Esophagus squamous epithelium (tissue), 5 donors: ENCODE measurements at places on chromosomes 2 and 18.

GRCh38 chr2:42601076-42601475, 32.6 kb downstream of the MTA3 start:
- DNase-seq, result no peak

DNA sequence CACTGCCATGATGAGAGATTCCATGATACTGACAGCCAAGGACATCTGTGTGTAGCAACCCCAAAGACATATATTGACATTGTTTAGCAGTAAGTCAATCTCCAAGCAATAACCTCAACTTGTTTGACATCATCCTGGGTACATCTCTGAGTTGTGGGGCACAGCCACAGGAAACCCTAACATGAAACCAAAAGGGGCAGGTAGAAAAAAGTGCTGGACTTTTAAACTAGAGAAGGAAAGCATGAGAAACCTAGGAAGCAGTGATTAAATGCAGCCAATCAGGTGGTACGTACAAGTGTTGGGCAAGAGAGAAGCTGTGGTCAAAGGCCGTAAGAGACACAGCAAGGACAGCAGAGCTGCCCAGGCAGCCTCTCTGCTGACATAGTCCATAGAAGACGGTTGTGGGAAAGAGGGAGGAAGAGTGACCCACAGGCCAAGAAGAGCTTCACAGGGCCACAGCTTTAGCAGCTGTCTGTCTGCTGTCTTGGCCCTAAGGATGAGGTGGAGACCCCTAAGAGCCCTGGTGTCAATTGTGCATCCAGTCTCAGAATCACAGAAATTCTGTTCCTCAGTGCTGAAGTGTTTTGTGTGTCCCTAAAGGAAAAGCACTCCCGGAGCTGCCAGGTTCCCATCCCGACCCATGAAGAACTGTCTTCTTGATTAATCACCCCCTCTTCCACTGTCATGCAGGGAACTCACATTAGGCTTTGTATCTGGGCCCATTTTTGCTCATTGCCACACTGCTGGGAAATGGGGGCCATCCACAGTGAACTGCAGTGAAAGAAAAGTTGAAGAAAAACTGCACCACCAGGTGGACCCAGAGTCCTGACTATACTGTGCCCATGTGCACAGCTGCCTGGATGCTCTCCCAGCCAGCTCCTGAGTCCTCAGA, 25.4 kb upstream of the CHN1 start:
- DNase-seq, result no peak

DNA sequence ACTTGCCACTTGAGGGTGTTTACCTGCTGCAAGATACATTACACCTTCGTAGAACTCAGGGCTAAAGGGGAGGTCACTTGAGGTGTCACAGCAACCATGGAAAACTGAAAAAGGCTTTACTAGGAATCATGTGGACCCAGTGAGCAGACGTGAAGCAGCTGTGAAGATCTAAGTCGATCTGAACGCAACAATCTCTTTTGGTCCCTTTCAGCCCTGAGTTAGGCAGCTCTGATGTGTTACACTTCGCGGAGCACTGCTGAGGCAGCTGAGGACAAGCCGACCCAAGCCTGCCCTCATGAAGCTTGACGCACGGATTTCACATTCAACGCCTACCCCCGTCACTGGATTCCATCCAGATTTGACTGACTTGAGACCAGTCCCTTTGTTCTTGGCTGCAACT, 75.8 kb upstream of the NPAS2 start:
- DNase-seq, result no peak

- DNase-seq, result no peak
These were observed 753.0 kb downstream of the CNTNAP5 start for GRCh38 chr2:124778076-124778475.

DNA sequence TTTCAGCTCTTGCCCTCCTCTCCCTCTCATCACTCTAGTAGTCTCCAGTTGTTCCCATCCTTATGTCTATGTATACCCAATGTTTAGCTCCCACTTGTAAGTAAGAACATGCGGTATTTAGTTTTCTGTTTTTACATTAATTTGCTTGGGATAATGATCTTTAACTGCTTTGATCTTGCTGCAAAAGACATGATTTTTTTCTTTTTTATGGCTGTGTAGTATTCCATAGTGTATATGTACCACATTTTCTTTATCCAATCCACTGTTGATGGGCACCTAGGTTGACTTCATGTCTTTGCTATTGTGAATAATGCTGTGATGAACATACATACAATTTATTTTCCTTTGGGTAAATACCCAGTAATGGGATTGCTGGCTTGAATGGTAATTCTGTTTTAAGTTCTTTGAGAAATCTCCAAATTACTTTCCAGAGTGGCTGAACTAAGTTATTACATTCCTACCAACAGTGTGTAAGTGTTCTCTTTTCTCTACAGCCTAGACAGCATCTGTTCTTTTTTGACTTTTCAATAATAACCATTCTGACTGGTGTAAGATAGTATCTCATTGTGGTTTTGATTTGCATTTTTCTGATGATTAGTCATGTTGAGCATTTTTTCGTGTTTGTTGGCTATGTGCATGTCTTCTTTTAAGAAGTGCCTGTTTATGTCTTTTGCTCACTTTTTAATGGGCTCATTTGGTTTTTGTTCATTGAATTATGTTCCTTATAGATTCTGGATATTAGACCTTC, 179.6 kb upstream of the SLC39A10 start:
- no peak for DNase-seq

DNA sequence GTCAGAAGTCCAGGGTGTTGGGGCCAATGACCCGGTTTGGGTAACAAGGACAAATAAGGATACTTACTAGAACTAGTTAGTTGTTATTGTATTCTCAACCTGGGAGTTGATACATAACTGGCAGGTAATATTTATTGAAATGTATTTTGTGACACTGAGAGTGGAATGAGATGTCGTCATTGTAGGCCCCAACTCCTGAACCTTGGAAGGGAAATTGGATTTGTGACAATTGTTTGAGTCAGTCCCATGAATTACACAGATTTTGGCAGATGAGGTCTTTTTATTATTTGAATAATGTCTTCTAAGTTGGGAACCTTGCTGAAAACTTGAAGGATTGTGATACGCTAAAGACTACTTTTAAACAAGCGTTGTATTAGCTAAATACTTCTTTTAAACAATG, 5.1 kb downstream of the TIMM21 start:
- no peak for DNase-seq

DNA sequence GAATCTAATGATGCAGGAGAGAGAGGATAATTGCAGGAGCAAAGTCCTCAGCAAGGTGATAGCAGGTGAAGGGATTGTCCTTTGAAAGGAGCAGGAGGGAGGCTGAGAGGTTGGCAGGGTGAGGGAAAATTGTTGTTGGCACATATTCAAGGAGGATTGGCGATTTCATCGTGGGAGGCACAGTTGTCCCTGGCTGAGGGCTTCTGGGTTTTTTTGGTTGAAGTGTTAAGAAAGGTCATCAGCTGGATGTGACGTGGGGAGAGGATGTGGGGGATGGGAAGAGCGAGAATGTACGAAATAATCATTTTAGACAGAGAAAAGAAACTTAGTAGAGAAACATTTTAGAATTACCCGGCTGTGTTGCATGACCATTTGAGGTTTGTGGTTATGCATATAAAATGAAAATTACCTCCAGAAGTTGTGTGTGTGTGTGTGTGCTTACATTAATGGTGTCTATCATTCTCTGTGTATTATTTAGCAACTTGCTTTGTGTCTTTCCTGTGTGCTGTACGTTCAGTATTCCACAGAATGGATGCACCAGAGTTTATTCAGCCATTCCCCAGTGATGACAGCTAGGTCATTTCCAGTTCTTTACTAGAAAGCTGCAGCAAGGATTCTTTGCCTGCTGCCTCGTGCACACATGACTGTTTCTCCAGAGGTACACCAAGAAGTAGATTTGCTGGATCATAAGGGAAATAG, 67.6 kb downstream of the SDC1 start:
- no peak for DNase-seq

DNA sequence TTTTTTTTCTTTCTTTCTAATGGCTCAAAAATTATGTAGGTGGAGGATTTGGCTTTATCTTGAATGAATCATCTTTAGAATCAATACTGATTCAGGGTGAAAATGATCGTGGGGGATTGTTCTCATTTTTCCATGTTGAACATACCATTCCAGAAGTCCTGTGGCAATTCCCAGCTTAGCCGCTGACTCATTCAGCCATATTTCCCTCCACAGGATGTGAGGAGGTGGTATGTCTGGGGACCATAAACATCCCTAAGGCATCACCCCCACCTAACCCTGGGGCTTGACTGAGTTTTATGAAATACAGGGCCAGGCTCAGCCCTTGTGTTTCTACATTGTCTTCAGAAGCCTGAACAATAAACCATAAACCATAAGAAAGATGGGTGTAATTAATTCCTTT, 92.7 kb upstream of the FN1 start:
- DNase-seq, result no peak

- DNase-seq, result no peak
These were observed 611 bp downstream of the NOL10 start for GRCh38 chr2:10688921-10689807.

DNA sequence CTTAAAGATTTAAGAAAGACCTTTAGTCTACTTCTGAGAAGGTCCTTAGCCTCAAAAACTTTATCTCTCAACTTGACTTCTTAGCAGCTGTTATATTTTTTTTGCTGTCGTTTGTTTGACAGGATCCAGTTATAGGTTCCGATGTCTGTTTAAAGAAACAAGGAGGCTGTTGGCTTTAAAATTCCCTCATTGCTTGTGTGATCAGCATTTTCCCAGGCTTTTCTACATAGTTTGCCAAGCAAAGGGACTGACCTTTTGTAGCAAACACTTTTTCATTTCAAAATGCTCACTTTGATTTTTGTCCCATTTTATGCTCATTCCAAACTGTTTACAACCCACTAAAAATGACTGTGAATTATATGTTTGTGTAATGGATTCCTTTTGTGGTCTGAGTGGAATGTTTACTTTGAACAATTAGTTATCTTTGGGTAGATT, 394.9 kb downstream of the ARHGAP15 start:
- no peak for DNase-seq

DNA sequence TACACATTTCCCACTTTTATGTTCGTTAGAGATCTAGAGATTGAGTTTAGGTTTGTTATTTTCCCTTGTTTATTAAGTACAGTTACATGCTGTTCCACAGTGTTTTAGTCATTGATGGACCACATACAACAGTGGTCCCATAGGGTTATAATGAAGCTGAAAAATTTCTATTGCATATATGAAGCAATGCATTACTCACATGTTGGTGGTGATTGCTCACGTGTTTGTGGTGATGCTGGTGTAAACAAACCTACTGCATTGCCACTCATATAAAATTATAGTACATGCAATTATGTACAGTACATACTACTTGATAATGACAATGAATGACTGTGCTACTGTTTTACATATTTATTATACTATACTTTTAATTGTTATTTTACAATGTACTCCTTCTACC, 51.0 kb upstream of the NXPH2 start:
- DNase-seq, result no peak

GRCh38 chr2:128217671-128218070, 101.0 kb downstream of the HS6ST1 start:
- no peak for DNase-seq

DNA sequence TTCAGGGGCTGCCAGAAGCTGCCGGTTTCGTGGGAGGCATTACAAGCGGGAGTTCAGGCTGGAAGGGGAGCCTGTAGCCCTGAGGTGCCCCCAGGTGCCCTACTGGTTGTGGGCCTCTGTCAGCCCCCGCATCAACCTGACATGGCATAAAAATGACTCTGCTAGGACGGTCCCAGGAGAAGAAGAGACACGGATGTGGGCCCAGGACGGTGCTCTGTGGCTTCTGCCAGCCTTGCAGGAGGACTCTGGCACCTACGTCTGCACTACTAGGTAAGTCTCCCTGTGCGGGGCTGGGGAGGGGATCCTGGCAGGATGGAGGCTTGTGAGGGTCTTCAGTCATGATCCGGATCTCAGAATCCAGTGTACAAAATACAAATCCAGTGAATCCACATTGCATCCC, 17.8 kb downstream of the IL1R2 start:
- no peak for DNase-seq

DNA sequence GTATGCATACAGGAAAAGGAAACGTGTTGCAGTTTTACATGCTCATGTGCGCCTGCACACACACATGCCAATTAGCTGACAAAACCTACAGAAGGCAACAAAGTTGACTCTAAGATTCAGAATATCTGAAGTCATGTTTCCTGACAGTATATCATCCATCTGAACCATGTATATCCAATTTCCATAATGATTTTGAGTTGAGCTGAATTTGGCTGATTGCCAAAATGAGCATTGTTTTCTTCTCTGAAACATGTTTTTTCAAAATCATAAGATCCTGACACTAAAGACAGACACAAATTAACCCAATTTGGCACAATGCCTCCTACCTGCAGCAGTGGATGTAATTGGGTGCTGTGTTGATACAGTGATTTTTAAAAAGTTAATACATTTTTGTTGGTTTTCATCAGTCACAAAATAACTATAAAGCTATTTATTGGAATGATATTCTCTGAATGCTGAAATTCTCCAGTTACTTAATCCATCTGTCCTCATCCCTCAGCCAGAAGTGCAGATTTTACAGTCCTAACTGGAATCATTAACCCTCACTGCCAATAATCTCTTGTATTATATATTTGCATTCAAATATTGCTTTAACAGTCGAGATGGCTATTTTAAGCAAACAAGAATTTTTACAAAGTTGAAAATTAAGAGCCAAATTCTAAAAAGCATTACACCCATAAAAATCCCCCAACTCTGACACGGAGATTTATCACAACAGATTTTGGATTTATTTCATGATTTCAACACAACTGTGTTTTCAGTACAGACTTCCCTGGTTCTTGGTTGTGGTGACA, 161.7 kb upstream of the LMAN1 start:
- no peak for DNase-seq

DNA sequence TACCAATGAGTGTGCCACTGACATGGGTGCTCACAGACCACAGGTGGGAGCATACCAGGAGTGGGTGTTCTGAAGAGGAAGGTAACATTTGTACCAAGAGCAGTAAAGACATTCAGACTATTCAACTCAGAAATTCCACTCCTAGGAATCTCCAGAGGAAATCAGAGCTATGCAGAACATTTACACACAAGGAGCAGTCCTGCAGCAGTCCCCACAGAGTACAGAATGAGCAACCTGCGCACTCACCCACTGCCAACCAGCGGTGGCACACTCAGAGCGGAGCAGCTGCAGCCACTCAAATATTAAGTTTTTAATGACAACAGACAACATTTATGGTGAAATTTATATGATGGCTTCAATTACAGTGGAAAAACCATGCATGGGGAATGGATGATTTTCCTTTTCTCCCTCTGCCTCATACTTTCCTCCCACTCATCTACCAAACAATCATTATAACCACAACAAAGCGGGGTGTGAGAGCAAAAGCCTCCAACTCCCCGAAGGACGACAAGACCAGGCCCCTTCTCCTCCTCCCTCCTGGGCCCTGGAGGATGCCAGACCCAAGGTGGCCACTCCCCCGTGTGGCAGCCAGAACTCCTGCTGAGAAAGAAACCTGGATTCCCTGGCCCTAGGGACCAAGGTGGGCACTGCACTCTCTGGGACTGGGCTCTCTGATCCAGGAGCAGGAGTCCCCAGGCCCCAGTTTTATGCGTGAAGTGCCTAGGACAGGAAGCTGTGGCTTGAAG, 5.4 kb downstream of the HS6ST1 start:
- no peak for DNase-seq

- no peak for DNase-seq
These were observed 381.3 kb downstream of the SOX11 start for GRCh38 chr2:6073191-6074088.

GRCh38 chr2:102058293-102058833, 66.6 kb downstream of the IL1R2 start:
- DNase-seq, result no peak
